ENCODE measurements at places on chromosomes 1 and 21. TPM values are rescaled to one million over a fixed set of nuclear protein-coding genes. Genes with fewer than 3 reads are reported as not detected.

DNA sequence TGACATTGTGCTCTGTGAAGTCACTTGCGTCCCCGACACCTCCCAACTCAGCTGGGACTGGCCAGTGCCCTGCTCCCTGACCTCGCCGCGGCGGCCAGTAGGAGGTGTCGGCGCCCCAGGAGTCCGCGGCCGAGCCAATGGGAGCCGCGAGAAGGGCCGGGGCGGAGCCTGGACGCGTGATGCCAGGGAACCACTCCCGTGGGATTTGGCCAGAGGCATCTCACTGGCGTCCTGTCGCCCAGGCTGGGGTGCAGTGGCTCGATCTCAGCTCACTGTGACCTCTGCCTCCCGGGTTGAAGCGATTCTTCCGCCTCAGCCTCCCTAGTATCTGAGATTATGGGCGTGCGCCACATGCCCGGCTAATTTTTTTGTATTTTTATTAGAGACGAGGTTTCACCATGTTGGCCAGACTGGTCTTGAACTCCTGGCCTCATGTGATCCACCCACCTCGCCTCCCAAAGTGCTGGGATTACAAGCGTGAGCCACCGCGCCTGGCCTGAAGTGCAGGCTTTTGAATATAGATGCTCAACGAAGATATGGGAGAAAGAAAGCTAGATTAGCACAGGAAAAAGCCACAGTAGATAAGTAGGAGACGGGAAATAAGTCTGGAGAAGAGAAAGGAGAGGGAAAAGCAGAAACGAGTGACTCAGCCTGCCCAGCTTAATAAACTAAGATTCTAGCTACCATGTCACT is 38.0 kb downstream of the ZBTB8OS start:
- DNase-seq: peak; percentile 95

DNA sequence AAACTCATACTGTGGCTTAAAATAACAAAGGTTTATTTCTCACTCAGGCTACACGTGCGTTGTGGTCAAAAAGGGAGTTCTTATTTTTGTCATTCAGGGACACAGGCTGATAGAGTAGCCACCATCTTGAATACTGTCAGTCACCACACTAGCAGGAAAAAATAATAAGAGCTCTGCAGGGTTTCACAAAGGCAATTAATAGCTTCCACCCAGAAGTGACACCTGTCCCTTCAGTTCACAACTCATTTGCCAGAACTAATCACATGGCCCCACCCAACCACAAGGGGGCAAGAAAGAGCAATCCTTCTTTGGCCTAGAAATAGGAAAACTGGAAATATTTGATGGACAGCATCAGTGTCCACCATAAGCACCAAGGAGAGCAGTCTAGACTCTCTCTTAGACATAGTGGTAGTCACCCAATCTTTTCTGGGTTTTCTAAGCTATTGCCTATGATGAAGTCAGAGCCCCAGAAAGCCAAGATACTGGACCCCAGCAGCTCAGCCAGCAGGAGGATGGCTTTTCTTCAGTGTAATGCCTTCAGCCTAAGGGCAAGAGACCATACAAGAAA is 8.2 kb downstream of the HAPLN2 start:
- DNase-seq: no peak

DNA sequence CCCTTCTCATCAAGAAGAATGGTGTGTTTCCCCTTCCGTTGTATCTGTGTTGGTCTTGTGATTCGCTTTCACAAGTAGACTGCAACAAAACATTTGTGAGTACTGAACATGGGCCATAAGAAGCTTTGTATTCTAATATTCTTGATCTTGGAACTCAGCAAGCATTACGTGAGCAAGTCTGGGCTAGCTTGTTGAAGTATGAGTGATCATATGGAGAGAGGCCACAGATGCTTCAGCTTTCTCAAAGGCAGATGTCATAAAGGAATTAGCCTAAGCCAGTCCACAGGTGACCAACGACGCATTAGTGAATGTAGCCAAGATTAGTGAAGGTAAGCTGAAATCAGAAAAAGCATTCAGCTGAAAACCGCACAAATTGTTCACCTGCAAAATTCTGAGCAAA is 609.6 kb upstream of the NEGR1 start:
- DNase-seq: no peak

Gene FAM151A
- polyA plus RNA-seq: not detected

GRCh38 chr1:24385160-24385940 is 28.2 kb downstream of the STPG1 start:
- no peak for DNase-seq

Gene IL6R
- 97.7 TPM for polyA plus RNA-seq

GRCh38 chr1:227010645-227011044 is 70.6 kb downstream of the COQ8A start:
- no peak for DNase-seq

Gene RBM11
- polyA plus RNA-seq: not detected

Gene PGLYRP4
- not detected for polyA plus RNA-seq

DNA sequence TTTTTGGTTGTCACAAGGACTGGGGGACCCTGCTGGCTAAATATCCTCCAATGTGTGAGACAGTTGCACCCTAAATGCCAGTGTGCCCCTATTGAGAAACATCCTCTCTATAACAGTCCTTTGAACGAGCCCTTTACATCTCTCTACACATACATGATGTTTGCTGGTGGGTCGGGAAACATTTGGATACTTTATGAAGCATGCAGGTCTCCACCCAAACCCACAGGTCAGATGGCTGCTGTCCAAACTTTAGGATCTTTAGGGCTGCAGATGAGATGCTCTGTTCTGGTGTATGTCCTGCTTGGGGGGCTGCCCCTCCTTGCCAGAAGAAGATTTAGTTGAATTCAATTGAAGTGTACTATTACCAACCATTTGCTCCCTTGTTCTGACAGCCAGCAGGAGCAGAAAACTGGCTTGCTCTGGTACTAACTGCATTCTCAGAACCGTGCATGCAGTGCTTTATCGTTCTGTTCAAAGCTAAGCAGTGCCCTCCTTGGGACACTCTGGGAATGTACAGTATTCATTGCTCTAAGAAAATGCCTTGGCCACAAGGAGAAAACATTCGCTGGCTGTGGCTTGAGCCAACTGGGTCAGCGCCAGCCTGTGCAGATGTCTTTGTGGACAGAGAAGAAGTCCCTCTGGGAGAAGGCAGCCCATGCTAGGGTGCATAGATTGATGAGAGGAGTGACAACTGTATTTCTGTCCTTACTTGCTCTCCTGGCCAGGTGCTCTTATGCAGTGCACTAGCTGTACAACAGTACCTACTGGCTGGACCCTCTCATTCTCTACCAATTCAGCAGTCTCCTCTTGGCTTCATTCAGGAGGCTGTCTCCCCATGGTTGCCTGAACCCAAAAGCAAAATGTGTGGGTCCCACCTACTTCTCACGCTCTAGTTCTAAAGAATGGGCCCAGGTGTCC is 61.4 kb upstream of the DIRAS3 start:
- peak; percentile 85 for DNase-seq

DNA sequence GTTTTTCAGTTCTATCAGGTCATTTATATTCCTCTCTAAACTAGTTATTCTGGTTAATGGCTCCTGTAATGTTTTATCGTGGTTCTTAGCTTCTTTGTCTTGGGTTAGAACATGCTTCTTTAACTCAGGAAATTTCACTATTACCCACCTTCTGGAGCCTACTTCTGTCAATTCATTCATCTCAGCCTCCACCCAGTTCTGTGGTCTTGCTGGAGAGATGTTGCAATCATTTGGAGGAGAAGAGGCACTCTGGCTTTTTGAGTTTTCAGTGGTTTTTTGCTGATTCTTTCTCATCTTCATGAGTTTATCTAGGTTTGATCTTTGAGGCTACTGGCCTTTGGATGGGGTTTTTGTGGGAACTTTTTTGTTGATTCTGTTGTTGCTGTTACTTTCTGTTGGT is 213.0 kb downstream of the BRINP2 start:
- no peak for DNase-seq

Gene HMCN1
- 1.5 TPM for polyA plus RNA-seq

DNA sequence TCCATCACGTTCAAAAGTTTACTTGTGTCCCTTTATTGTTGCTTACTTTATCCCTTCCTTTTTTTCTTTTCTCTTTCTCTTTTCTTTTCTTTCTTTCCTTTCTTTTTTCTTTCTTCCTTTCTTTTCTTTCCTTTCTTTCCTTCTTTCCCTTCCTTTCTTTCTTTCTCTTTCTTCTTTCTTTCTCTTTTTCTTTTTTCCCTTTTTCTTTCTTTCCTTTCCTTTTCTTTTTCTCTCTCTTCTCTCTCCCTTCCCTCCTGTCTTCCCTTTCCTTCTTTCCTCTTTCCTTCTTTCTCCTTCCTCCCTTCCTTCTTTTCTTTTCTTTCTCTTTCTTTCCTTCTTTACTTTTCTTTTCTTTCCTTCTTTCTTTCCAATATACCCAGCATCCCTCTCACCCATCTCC is 391.2 kb downstream of the DPYD start:
- DNase-seq: no peak

DNA sequence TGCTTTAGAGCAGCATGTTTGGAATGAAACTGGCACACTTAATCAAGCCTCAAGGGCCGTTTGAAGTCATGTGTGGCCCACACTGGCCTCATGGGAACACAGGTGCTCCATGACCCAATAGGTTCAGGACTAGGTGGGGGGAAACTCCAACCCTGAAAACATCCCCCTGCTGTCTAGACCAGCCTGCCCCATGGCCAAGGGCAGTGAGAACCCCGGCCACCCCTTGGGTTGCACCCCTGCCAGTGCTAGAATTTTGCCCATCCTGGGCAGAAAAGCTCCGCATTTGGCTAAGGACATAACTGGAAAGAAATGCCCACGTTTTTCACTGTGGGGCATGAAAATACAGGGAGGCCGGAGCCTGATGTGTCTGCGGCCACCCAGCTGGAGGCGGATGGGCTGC is 6.1 kb upstream of the PTGER3 start:
- DNase-seq: no peak
